ENCODE measurements at places on chromosomes 6 and 20. TPM values are rescaled to one million over a fixed set of nuclear protein-coding genes. Genes with fewer than 3 reads are reported as not detected.

GRCh38 chr6:129929433-129929832 lies 68.3 kb upstream of the TMEM244 start:
- DNase-seq = no peak

GRCh38 chr6:13290335-13290734 lies 38.0 kb downstream of the TBC1D7 start:
- no peak for DNase-seq

The AVP gene
- total RNA-seq = not detected

GRCh38 chr6:40585651-40586269 lies 1.4 kb downstream of the LRFN2 start:
- DNase-seq = no peak

DNA sequence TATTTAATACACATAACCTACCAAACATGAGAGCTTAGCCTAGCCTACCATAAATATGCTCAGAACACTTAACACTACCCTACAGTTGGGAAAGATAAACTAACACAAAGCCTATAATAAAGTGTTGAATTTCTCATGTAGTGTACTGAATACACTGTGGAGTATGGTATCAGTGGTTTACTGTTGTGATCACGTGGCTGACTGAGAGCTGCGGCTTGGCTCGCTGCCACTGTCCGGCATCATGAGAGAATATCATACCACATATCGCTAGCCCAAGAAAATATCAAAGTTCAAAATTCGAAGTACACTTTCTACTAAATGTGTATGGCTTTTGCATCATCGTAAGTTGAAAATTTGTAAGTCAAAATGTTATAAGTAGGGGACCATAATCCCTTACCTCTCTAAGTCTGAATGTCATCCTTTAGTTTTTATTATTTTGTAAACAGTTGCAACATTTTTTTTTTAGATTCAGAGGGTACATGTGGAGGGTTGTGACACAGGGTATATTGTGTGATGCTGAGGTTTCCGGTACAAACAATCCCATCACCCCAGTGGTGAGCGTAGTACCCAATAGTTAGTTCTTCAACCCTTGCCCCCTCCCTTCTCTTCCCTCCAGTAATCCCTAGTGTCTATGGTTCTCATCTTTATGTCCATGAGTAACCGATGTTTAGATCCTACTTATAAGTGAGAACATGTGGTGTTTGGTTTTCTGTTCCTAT lies 14.6 kb upstream of the TAAR1 start:
- DNase-seq = no peak

The WFDC12 gene
- not detected for total RNA-seq

DNA sequence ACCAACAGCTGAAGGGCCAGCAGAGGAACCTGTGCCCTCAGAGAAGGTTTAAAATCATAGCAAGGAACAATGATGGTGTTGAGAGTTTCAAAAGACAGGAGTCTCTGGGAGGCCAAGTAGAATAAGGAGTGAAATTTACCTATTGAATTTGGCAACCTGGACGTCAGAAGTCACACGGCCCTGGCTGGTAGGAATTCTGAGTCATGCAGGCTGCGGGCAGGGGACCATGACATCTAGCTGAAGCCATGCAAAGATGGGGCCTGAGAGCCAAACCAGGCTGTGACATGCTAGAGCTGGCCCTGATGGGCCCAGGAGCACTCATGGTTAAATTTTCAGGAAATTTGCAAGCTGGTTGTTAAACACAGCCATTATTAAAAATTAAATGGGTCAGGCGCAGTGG lies 64.0 kb upstream of the SNX9 start:
- DNase-seq = no peak

GRCh38 chr20:11978496-11978895 lies 60.8 kb downstream of the BTBD3 start:
- no peak for DNase-seq

DNA sequence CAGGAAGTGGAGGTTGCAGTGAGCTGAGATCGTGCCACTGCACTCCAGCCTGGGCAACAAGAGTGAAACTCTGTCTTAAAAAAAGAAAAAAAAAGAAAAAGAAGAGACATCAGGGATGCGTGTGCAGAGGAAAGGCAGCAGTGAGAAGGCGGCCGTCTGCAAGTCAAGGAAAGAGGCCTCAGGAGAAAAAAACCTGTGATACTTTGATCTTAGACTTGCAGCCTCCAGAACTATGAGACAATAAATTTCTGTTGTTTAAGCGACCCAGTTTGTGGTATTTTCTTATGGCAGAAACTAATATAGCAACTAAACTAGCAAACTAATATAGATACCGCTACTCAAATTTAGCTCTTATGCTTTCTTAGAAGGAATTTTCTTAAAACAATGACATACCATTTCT lies 36.1 kb downstream of the FGD2 start:
- DNase-seq = no peak

GRCh38 chr6:133871131-133871530 lies 17.8 kb upstream of the TCF21 start:
- DNase-seq = no peak

Measured in activated T-cell treated with anti-CD3 and anti-CD28 coated beads, Interleukin-2, amount 50 U/mL, for 4 hours (primary cell).